Omental fat pad (tissue), 4 donors: ENCODE measurements at places on chromosomes 3 and 15. TPM values are rescaled to one million over a fixed set of nuclear protein-coding genes. Genes with fewer than 3 reads are reported as not detected.

The ADAMTS17 gene
- total RNA-seq: 2.0 TPM

The CD200 gene
- total RNA-seq: 40.4 TPM

GRCh38 chr3:112333002-112333380, at the start of gene CD200:
Gene CD200 (plus strand): TSS chr3:112333156. CDS start chr3:112333213, 57 bp downstream.
- DNase-seq: peak; percentile 33

DNA sequence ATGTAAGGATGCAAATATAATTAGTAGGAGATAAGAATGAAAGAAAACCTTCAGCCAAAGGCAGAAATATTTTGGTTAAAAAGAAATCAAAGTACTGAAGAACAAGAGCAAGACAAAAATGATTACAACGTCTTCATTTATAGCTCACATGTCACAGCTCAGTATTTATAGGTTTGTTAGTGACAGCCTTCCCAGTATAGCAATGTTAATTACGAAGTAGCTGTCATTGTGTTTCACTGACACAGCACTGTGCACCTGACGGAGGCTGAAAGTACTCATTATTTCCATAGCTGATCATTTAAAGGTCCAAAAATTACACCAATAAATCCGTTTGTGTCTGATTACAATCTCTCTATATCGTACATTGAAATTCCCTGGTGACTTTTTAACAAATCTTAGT, 561 bp upstream of the OSTN start:
- DNase-seq: no peak

- no peak for DNase-seq
Observed at GRCh38 chr3:105458518-105459215, 92.0 kb downstream of the ALCAM start.

DNA sequence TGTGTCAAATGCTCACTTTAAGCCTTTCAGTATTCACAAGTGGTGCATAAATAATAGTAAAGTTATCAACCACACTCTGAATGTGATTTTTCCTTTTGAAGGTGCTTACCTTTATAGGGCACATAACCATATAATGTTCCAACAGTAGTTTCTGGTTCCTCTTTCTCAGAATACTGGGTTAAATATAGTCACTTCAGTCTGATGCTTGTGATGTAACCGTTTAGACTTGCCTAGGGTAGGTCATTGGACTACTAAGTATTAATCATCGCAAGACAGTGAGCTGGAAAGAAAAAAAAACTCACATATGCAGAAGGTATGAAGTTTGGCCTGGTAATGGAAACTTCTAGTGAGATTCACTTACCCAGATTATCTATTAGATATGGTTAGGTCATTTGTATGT, 1.9 kb downstream of the KBTBD8 start:
- DNase-seq: no peak
